ENCODE measurements at places on chromosomes 16 and 17.

GRCh38 chr17:52383493-52384100 lies 225.1 kb upstream of the CA10 start:
- DNase-seq: peak; percentile 72

DNA sequence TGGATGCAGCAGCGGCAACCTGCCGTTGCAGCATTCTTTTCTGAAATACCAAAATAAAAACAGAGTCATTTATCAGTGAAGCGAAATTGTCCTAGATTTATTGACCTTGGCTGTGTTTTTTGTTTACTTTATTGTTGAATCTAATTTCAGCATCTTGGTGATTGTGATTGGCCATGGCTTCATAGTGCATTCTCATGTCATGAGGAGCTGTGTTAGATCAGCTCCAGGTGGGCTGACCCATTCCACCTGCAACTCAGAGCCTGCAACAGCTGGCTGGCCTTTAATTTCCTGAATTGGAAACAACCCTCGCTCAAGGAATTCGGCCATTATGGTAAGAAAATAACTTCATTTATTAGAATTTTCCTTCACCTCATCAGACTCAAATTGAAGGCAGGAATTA lies 16.4 kb downstream of the KRT24 start:
- DNase-seq: no peak

- DNase-seq: no peak
Observed at GRCh38 chr16:66578651-66579531, at the start of gene CMTM2. Gene CMTM2, plus strand, starts transcription at chr16:66579463. Its CDS starts 145 bp downstream, at chr16:66579608.

DNA sequence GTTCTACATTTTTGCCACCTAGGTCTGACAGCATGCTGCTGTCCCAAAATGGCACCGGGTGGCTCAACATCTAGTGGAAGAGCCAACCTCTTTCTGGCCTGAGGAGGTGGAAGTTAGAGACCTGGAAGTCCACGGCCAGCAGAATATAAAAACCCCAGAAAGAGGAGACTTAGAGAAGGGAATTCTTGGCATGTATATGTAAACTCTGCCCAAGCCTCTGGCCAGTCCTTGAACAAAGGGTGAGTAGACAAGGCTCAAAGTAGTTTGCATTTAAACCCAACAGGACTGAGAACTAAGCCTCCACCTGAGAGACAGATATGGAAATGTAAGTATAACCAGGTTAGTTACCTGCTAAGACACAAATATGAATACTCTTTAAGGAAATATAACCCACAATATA lies 210.3 kb downstream of the GRIN2A start:
- DNase-seq: no peak

DNA sequence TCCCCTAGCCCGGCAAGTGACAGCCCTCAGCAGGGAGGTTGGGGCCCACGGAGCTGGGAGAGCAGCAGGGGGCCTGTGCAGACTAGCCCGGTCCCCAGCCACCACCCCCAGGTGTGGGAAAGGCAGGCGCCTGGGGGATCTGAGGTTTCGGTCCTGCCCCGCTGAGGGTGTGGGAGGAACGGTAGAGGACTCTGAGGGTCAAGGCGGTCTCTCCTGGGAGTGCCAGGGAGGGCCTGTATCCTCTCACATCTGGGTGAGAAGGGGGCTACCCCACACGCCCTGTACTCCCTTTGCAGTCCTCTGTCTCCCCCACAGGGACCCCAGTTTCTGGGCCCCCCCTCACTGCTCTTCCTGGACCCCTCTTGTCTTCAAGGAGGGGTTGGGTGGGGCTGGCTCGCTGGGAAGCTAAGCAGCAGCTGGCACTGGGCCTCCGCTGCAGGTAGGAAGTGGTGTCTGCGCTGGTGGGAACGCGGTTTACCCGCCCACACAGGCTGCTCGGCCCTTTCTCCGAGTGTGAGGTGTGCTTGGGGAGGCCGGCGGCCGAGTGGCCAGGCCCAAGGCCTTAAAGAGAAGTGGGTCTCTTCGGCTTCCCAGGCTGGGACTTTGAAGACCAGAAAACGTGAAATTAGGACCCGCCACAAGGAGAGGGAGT lies 15.4 kb downstream of the CD7 start:
- no peak for DNase-seq
